ENCODE measurements at places on chromosomes 11 and 22. TPM values are rescaled to one million over a fixed set of nuclear protein-coding genes. Genes with fewer than 3 reads are reported as not detected.

DNA sequence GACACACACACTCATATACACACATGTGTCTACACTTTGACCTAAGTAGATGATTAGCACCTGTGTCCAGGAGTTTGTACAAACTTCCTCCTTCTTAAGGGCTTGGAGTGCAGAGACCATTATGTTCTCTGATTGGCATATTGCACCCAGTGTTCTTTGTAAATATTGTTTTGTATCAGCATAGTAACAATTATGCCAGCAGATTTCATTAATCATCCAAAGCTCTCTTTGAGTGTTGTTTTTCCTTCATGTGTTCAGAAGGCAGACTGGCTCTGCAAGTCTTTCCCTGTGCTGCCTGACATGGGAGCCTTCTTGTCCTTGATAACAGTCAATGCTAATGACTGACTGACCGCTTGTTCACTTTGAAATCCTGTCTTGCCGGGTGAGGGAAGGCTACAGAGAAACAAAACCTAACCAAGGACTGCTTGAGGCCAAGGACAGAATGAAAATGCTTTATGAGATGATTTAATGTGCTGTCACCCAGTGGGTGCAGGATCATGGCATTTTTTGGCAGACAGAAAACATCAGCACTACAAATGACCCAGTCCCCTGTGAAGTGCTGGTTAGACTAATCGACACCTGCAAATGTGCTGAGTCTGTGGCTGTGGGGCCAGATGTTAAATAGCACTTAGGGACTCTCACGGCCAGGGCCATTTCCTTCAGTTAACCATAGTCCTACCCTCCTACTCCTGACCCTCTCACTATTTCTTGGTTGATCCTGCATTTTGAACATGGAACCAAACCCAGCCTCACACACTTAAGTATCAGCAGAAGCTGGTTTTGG, 6.6 kb upstream of the BARX2 start:
- DNase-seq = no peak

GRCh38 chr22:34623580-34623979, 442.4 kb upstream of the ISX start:
- DNase-seq = no peak

DNA sequence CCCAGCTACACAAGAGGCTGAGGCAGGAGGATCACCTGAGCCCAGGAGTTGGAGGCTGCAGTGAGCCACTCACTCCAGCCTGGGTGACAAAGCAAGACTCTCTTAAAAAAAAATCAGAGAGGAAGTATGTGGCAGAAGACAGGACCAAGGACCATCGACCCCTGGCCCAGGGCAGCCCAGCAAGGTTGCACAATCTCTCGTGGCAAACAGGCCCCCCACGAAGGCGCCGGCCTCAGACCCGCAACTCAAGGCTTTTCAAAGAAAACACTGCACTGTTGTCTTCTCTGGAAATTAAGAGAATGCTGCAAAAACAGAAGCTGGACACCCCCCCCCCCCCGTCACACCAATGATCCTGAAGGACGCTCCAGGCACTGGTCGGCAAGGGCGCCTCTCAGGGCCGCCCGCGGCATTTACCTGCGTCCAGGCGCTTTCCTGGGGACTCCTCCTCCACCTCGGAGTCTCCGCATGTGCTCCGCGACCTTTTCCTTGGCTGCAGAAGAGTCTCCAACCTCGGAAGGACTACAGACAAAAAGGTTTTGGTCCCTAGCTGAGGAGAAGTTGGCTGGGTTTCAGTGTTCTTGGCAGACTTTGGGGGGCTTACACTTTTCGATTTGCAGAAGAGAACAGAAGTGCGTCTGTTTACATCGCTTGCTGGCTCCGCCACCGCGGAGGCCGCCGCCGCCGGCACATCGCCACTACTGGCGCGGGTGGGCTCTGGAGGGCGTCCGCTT, 40.5 kb downstream of the BRD1 start:
- DNase-seq = no peak

- no peak for DNase-seq
These were observed 46.1 kb downstream of the MYEOV start for GRCh38 chr11:69339983-69340565.

DNA sequence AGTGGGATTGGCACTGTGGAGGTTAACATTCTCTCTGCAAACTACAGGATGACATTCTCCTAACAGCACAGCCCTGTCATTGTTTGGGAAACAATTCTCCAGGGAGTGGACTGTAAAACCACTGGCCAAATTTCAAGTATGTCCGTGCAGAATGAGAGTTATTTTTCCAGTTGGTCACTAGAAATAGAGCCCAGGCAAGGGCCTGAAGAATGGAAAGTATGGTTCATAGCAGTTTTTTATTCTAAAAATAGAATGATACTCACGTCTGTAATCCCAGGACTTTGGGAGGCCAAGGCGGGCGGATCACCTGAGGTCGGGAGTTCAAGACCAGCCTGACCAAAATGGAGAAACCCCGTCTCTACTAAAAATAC, 39.0 kb upstream of the CD44 start:
- no peak for DNase-seq

- no peak for DNase-seq
These were observed 116.8 kb upstream of the NECTIN1 start for GRCh38 chr11:119845756-119846155.

GRCh38 chr22:17199003-17199731, 20.1 kb downstream of the ADA2 start:
- DNase-seq = no peak

DNA sequence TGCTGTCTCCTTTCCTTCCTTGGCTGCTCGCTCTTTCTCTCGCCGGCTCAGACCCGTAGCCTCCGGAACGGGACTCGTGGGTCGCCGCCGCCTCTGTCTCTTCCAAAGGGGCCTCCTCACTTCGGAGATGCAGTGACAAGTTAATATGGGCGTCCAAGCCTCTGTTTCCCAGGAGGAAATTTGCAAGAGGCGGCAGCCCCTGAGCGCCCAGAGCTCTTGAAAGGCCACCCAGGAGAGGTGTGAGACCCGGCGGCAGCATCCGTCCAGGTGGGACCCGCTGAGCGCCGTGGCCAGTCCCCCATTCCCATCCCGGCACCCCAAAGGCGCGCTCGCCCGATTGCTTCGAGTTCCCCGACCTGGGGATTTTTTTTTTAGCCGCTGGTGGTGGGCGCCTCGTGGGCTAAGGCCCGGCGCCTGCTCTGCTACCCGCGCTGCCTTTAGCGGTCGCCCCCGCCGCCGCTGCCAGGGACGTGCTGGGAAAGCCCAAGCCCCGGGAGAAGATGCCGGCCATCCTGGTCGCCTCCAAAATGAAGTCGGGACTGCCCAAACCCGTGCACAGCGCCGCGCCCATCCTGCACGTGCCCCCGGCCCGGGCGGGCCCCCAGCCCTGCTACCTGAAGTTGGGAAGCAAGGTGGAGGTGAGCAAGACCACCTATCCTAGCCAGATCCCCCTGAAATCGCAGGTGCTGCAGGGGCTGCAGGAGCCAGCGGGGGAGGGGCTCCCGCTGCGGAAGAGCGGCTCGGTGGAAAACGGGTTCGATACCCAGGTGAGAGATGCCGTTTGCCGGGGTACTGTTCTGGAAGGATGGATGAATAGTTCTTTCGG, 772 bp downstream of the NAV2 start:
- no peak for DNase-seq

GRCh38 chr11:64093233-64094039, 57.7 kb downstream of the FLRT1 start:
- DNase-seq = no peak

DNA sequence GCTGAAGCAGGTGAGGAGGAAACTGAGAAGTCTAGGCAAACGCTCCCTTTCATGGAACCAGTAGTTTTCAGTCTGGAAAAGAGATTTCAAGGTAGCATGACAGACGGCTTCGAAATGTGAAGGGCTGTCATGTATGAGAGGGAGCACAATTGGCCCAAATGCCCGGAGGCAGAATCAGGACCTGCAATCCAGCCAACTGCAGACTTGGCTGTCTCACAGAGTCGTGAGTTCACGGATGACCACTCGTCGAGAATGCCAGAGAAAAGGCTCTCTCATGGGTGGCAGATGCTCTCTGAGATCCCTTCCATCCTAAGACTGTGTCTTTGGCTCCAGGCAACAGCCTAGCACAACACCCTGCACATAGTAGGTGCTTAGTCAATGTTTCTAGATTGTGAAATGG, 134.8 kb downstream of the DSCAML1 start:
- no peak for DNase-seq

- DNase-seq = no peak
These were observed 189.6 kb downstream of the ADAMTS15 start for GRCh38 chr11:130638033-130638432.

DNA sequence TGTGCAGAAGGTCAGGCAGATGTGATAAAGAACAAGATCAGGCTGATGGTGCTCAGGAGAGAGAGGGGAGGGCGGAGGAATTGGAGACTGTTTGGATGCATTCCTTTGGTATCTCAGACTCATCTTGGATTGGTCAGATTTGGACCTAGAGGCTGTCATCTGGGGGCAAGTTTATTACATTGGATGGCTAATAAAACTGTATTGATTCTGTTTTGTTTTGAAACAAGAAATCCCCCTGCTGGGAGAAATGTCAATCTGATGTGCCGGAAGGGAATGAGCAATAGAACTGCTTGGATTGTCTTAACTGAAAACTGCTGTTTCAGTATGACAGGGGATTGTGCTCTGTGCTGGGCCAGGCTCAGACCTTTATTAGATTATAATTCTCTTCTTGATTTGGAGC, 25.5 kb upstream of the CCDC90B start:
- DNase-seq = no peak

- no peak for DNase-seq
These were observed 8.0 kb downstream of the USP35 start for GRCh38 chr11:78196661-78197091.

DNA sequence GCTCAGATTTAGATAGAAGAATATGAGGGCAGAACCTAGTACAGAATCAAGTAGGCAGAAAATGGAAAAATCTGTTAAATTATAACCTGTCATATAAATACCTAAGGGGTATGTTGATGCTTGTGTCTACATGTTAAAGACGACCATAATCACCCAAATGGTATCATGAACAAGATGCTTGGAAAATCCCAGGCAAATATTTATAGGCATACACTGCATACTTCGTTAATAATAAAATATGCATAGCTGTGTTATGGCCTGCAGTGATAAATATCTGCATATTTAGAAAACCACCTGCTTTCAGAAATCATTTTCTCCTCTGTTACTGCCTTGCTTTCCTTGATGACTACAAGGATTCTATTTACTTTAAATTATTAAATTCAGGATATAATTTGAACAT, 18.9 kb upstream of the DDX10 start:
- DNase-seq = no peak

DNA sequence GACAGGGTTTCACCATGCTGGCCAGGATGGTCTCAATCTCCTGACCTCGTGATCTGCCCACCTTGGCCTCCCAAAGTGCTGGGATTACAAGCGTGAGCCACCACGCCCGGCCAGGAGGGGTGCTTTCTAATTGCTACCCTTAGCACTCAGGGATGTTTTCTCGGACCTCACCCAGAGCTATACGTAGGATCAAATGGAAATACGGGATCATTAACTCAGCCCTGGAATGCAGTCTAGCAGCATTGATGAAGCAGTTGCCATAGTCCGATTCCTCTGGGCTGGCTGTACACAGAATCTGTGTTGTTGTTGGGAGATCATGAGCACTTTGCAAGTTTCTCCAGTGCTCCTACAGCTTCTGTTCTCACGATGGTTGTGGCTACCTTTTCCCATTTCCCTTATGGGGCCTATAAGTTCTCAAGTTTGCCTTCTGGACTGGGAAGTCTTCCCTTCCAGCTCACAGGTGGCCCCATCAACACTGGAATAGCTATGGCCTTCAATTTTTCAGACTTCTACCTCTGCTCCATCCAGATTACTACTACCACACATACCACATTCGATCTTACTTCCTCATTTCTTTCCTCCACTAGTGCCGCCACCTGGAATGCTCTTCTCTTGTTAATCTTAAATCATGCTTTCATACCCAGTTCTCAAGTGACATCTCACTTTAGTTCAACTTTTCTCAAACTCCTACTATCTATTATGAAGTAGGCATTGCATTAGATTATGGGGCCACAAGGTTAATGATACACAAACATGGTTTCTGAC, 16.1 kb upstream of the PCF11 start:
- DNase-seq = no peak

GRCh38 chr11:112583261-112583893, 322.7 kb upstream of the PLET1 start:
- no peak for DNase-seq

GRCh38 chr22:48843640-48844039, 984.0 kb downstream of the BRD1 start:
- DNase-seq = no peak

DNA sequence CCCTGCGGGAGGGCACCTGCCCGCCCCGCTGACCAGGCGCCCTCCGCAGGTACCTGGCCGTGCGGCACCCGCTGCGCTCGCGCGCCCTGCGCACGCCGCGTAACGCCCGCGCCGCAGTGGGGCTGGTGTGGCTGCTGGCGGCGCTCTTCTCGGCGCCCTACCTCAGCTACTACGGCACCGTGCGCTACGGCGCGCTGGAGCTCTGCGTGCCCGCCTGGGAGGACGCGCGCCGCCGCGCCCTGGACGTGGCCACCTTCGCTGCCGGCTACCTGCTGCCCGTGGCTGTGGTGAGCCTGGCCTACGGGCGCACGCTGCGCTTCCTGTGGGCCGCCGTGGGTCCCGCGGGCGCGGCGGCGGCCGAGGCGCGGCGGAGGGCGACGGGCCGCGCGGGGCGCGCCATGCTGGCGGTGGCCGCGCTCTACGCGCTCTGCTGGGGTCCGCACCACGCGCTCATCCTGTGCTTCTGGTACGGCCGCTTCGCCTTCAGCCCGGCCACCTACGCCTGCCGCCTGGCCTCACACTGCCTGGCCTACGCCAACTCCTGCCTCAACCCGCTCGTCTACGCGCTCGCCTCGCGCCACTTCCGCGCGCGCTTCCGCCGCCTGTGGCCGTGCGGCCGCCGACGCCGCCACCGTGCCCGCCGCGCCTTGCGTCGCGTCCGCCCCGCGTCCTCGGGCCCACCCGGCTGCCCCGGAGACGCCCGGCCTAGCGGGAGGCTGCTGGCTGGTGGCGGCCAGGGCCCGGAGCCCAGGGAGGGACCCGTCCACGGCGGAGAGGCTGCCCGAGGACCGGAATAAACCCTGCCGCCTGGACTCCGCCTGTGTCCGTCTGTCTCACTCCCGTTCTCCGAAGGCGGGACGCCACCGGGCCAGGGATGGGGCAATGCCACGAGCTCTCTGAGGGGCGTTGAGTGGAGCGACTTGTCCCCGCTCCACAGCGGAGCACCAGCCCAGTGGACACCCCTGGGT, 1.8 kb downstream of the GALR3 start:
- DNase-seq = no peak

GRCh38 chr11:8019314-8020243, 32.4 kb downstream of the EIF3F start:
- no peak for DNase-seq

GRCh38 chr11:7571640-7572000, 57.8 kb downstream of the PPFIBP2 start:
- no peak for DNase-seq

- peak; percentile 52 for DNase-seq
These were observed 40.0 kb upstream of the CREB3L1 start for GRCh38 chr11:46237248-46238077.

GRCh38 chr22:39773503-39773902, 120.1 kb downstream of the ENTHD1 start:
- DNase-seq = no peak

The OR51E2 gene
- not detected for total RNA-seq

The OR10A2 gene
- total RNA-seq = not detected

The POGLUT3 gene
- 21.1 TPM for total RNA-seq

The NLRX1 gene
- total RNA-seq = 14.7 TPM

The ANO1 gene
- 0.07 TPM for total RNA-seq

The JAML gene
- not detected for total RNA-seq

The FGF19 gene
- not detected for total RNA-seq

The APOBEC3B gene
- total RNA-seq = 68.1 TPM

The ANGPTL5 gene
- total RNA-seq = not detected

The NUP98 gene
- 74.8 TPM for total RNA-seq

The SPON1 gene
- 20.5 TPM for total RNA-seq

The GLYAT gene
- total RNA-seq = not detected

The OR5B3 gene
- total RNA-seq = not detected

The IL10RA gene
- 0.46 TPM for total RNA-seq

The CHRM1 gene
- not detected for total RNA-seq

The MIAT gene
- 0.12 TPM for total RNA-seq
